ENCODE measurements at places on chromosomes 5 and 9. TPM values are rescaled to one million over a fixed set of nuclear protein-coding genes. Genes with fewer than 3 reads are reported as not detected.

Gene MUSK
- not detected for total RNA-seq

Gene SLC25A48
- 1.7 TPM for total RNA-seq

Gene PALM2AKAP2
- total RNA-seq = 1.8 TPM

Gene WNT8A
- not detected for total RNA-seq

Gene PCDHGB1
- total RNA-seq = 1.3 TPM

GRCh38 chr5:153900703-153901395 is 137.9 kb downstream of the FAM114A2 start:
- no peaks in the 10 kb centered on the region for H3K36me3 ChIP-seq
- DNase-seq = no peak
- H3K27me3 ChIP-seq = no peaks in the 10 kb centered on the region
- H3K4me1 ChIP-seq = no peaks in the 10 kb centered on the region
- no peak overlapping the region for H3K4me3 ChIP-seq

DNA sequence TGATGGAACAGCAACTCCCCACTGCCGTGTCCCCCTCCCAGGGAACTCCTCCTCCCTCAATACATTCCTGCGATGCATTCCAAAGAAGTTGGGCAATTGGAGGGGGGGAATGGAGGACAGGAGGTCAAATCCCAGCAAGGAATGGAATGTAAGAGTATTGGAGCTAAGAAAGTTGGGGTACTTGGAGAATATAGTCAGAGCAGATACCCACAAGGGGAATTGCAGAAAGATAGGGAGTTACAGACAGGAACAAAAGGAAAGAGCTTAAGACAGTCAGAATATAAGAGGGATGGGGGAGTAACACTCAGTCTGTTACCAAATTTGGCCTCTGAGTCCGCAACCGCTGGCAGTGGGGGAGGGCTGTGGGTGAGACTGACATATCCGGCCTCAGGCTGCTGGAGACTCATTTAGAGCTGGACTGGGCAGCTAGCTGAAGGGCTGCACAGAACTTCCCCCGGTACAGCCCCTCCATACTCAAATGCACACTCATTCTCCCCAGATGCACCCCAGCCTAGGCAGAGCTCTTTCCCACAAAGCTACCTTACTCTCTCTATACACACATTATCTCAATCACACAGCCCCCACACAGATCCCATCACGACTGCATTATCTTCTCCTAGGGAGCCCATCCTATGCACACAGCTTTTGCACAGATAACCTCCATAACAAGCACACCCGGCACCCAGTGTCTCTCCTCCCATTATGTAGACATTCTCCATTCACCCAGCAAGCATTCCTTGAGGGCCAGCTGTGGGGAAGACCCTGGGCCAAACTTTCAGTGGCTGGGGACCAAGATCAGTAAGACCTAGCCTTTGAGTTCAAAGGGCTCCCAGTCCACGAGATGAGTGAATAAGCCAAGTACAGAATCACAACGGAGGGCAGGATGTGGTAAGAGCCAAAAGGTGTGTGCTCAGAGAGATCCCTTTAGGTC is 3.7 kb downstream of the TLN1 start:
- no peak for DNase-seq
- H3K27ac ChIP-seq = peak overlapping the region; percentile 61
- peak overlapping the region; percentile 65 for H3K4me3 ChIP-seq
- H3K27me3 ChIP-seq = no peaks in the 10 kb centered on the region
- peaks cover 29% of the 10 kb centered on the region for H3K36me3 ChIP-seq

GRCh38 chr9:105295986-105296385 is 51.5 kb downstream of the SLC44A1 start:
- DNase-seq = no peak
- peaks cover 48% of the 10 kb centered on the region for H3K4me1 ChIP-seq
- H3K4me3 ChIP-seq = no peak overlapping the region
- H3K36me3 ChIP-seq = peaks cover 15% of the 10 kb centered on the region
- no peaks in the 10 kb centered on the region for H3K27me3 ChIP-seq

DNA sequence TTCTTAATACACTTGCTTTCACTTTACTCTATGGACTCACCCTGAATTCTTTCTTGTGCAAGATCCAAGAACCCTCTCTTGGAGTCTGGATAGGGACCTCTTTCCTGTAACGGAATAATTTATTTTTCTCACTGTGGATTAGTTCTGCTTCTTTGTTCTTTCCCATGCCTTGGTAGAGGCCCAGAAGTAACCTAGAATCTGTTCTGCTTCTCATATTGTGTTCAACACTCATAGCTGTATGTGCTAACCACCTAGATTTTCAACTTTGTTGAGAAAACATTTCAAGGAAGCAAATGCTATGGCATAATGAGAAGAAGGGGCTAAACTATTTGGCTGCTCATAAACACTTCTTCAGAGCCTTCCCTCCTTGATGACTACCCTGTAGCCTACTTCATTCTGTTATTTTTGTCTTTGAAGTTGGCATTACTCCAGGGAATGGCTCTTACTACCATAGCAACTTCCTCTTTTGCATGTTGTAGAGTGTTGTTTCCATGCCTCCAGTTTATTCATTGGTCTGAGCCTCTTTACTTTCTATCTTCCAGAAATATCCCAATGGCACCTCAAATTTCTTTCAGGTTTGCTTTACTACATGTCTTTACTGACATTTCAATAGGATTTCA is 74.3 kb downstream of the KIAA0825 start:
- no peaks in the 10 kb centered on the region for H3K36me3 ChIP-seq
- H3K27ac ChIP-seq = no peak overlapping the region
- H3K27me3 ChIP-seq = no peaks in the 10 kb centered on the region
- no peaks in the 10 kb centered on the region for H3K4me1 ChIP-seq

DNA sequence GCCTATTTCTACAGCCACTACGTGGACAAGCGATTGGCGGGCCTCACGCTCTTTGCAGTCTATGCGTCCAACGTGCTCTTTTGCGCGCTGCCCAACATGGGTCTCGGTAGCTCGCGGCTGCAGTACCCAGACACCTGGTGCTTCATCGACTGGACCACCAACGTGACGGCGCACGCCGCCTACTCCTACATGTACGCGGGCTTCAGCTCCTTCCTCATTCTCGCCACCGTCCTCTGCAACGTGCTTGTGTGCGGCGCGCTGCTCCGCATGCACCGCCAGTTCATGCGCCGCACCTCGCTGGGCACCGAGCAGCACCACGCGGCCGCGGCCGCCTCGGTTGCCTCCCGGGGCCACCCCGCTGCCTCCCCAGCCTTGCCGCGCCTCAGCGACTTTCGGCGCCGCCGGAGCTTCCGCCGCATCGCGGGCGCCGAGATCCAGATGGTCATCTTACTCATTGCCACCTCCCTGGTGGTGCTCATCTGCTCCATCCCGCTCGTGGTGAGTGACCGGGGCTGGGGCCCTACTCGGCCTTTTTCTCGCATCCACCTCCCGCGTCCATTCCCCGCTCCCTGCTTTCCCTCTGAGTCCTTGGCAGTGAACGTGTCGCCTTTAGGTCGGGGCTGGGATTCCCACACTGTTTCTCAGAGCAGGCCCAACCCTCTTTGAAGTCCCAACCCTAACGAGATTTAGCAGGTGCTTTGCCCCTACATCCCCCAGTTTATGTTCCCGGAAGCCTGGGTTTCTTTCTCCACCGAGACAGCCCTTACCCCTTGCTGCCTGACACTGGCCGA is 1.8 kb downstream of the PTGER4 start:
- H3K36me3 ChIP-seq = no peaks in the 10 kb centered on the region
- H3K27me3 ChIP-seq = no peaks in the 10 kb centered on the region
- peaks cover 82% of the 10 kb centered on the region for H3K4me1 ChIP-seq
- peak overlapping the region; percentile 19 for H3K27ac ChIP-seq

Measured in suprapubic skin (tissue), 4 donors.